Activated T-cell treated with anti-CD3 and anti-CD28 coated beads for 1 hour (primary cell): ENCODE measurements at places on chromosomes 4 and X.

GRCh38 chr4:15682242-15683142 lies 865 bp downstream of the FAM200B start:
- no peak for DNase-seq

- no peak for DNase-seq
Measured at GRCh38 chr4:104848597-104849225, 298.0 kb upstream of the TET2 start.

GRCh38 chrX:68261060-68261672 lies 172.1 kb downstream of the OPHN1 start:
- no peak for DNase-seq

GRCh38 chr4:155984106-155984797 lies 30.6 kb upstream of the CTSO start:
- DNase-seq, result no peak

- no peak for DNase-seq
Measured at GRCh38 chr4:99468889-99469288, 33.7 kb upstream of the ADH7 start.

GRCh38 chr4:55011761-55012160 lies 113.6 kb downstream of the KDR start:
- no peak for DNase-seq

DNA sequence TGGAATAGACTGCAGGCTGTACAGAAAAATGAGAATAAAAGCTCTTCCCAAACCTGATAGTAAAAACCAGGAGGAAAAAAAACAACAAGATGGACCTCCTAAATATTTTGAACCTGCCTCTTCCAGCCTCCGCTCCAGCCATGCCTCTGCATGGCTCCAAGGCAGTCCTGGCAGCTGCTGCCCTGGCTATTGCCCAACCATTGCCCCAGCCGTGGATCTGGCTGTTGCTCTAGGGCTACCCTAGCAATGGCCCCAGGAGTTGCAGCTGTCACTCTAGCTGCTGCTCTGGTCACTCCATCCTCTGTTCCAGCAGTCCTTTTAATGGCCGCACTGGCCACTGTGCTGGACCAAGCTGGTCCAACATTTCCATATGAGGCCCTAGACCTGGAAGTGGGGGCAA lies 1756.0 kb downstream of the C4orf33 start:
- DNase-seq, result no peak

DNA sequence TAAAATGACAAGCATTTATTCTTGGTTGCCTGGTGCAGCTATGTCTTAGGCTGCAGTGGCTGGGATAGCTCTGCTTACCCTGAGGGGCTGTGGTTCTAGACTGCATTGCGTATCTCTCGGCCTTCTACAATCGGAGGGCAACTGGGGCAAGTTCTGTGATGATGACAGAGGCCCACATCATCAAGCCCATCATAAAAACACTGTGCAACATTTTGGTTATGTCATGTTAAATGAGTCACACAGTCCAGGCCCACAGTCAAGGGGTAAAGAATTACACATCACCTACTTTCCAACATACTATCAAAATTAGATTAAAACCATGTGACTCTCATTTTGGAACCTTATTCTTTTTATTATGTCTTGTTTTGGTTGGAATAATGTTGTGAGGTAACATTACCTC lies 120.2 kb upstream of the GUCY1A1 start:
- DNase-seq, result no peak
